ENCODE measurements at places on chromosomes 16 and 17.

- no peak for DNase-seq
These were observed 68.9 kb downstream of the JPH3 start for GRCh38 chr16:87671221-87671620.

- no peak for DNase-seq
These were observed 4.9 kb upstream of the RBL2 start for GRCh38 chr16:53429221-53429943.

- no peak for DNase-seq
These were observed 55.5 kb upstream of the ZC3H18 start for GRCh38 chr16:88514526-88515232.

- DNase-seq = no peak
These were observed 165.1 kb downstream of the ABCC12 start for GRCh38 chr16:47990676-47991075.

- no peak for DNase-seq
These were observed 2.8 kb downstream of the RAB40C start for GRCh38 chr16:592518-593306.

GRCh38 chr16:63037761-63038396 is 1001.6 kb upstream of the CDH8 start:
- DNase-seq = no peak

GRCh38 chr17:28716740-28717577 is 709 bp downstream of the RAB34 start:
- DNase-seq = no peak

DNA sequence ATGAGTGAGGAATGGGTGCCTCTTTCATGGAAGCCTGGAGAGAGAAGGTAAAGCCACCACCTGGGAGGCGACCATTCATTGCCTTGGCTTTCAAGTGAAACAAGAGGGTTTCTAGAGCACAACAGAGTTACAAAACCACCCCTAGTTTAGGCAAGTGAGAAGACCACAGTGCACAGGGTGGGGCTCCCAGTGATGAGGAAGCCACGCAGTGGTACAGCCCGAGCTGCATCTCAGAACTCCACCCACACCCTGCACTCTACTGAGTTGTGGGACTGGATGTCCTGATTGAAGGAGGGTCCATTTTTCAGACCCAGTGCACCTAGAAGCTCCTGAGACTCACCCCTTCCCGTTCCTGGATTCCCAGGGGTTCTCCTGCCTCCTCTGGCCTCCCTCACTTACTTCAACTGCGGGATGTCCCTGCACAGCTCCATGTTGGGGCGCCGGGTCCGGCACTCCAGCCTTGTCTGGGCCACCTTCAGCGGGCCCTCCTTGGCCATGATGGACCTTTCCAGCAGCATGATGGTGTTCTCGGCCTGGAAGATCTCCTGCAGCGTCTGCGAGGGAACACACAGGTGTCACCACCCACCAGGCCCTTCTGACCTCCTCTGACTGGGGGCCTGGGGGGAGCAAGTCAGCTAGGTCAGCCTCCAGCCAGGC is 55.1 kb upstream of the EMP2 start:
- no peak for DNase-seq

DNA sequence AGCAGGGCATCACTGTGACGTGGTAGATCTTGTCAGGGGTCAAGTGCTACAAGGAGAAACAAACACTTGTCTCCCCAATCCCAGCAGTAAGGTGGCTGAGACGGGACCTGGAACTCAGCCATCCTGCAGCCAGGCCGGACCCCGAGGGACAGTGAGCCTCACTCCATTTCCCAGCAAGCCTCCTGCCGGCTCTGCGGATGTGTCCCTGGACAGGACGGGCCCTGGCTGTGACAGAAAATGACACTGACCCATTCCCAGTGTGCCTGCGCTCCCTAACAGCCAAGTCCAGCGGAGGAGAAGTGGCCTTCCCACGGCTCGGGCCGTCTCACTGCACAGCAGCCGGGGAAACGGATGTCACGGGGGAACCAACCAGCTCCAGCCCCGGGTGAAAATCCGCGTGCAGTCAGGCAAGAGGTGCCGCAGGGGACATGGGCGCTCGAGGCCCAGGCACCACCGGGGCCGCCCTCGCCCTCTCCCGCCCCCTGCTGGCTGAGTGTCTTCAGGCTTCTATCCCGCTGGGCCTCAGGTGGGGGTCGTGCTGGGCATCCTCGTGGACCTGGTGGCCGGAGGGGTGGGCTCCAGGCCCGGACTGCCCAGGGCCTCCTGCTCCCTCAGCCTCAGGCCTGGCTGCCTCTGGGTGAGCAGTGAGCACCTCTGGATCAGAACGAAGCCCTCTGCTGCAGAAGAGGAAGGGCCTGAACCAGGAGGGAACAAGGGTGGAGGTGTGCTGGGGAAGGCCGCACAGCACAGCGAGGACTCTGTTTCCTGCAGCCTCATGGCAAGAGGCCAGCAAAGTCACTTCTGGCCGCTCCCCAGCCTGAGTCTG is 6.7 kb downstream of the HAGHL start:
- DNase-seq = no peak

DNA sequence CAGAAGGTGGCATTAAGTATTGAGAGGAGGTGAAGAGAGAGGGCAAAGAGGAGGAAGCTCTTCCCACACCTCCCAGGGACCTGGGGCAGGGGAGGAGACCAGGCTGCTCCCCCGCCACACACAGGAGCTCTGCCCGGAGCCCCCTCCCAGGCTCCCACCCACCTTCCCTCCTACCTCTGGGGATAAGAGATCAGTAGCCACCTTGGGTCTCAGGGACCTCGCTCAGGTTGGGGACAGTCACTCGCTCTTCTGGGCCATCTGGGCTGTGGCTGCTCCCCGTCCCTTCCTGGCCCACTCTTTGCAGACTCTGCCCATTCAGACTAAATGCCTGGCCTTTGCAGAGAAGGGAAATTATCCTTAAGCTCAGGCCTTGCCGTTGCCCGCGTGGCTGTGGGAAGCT is 14.9 kb upstream of the C16orf74 start:
- no peak for DNase-seq

DNA sequence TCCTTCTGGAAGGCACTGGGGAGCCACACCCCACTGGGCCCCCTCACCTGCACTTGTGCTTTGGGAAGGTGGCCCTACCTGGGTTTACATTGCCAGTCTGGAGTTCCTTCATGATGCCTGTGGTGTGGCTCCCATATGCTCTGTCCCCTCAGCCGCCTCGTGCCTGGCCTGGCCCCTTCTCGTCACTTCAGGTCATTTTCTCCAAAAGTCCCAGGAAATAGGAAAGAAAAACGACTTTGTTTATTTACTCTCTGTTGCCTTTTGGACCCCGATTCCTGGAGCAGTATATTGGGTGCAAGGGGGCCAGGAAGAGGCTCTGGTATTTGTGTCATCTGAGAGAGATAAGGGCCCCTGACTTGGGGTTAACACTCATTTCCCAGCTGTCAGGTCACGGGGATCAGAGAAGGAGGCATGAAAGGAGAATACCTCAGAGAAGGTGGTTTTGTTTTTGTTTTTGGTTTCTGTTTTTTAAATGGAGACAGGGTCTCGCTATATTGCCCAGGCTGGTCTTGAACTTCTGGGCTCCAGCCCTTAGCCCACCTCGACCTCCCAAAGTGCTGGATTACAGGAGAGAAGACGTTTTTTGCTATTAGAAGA is 4.7 kb downstream of the SOCS3 start:
- DNase-seq = peak; percentile 65

- DNase-seq = no peak
These were observed 4.6 kb upstream of the PIEZO1 start for GRCh38 chr16:88789594-88789993.

DNA sequence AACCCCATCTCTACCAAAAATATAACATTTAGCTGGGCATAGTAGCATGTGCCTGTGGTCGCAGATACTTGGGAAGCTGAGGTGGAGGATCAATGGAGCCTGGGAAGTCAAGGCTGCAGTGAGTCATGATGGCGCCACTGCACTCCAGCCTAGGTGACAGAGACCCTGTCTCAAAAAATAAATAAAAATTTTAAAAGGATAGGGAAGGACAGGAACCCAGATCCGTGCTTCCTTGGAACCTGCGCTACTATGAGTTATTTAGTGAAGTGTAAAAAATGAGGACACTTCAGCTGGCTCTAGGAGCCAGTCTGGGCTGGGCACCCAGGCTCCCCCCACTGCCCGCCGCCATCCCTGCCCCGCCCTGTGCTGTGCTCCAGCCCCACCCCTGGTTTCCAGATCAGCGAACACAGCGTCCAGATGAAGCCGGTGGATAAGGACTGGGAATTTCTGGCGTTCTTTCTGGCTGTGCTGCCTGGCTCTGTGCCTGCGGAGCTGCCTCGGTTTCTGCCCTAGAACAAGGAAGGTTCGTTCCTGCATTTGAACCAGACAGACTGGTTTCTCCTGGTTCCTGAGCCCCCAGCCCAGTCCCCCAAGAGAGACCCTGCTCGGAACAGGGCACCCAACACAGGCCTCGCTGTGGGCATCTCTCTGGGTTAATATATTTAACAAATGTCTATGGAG is 18.5 kb downstream of the PLLP start:
- DNase-seq = no peak

DNA sequence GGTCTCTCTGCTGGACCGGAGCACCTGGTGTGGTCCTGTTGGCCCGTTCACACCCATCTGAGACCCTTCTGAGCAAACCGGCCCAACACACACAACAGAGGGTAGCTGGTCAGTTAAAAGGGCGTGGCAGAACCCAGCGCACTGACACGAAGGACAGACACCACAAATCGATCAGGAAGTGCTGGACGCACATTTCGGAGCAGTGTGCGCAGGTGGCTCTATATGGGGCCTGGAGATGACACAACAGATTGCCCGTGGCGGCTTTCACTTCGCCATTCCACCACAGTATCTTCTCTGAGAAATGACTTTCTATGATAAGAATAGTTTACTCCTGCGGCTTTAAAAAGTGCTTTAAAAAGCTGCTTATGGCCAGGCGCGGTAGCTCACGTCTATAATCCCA is 12.5 kb downstream of the CCDC57 start:
- no peak for DNase-seq

GRCh38 chr17:77808686-77809425 is 149.6 kb upstream of the TNRC6C start:
- no peak for DNase-seq

DNA sequence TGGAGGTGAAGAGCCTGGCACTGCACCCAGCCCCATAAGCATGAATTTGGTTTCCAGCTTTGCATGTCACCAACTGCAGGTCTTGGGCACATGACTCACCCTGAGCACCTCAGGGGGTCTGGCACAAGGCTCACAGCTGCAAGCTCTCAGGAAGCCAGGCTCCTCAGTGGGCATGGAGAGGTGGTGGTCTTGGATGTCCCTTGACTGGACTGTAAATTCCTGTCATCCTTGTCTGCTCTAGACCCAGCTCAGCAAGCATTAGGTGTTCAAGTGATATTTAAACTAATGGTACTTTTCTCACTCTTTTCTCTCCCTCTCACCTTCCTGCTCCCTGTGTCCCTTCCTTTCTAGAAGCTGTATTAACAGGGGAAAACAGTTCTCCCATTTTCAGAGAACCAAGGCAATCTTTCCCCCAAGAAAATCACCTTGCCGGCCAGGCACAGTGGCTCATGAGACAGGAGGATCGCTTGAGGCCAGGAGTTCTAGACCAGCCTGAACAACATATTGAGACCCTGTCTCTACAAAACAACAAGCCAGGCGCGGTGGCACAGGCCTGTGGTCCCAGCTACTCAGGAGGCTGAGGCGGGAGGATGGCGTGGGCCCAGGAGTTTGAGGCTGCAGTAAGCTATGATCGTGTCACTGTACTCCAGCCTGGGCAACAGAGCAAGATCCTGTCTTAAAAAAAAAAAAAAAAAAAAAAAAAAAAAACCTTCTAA is 5.1 kb upstream of the KIFC3 start:
- no peak for DNase-seq

DNA sequence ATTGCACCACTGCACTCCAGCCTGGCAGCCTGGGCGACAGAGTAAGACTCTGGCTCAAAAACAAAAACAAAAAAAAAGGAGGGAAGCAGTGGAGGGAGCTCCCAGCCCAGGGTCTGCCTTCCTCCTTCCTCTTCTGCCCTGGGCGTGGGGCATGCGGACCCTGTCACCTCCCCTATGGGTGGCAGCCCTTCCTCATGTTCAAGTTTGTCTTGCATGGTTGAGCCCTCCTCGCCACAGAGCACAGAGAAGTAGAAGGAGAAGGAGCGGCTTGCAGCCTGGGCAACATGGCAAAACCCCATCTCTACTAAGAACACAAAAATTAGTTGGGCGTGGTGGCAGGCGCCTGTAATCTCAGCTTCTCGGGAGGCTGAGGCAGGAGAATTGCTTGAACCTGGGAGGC is 21.4 kb upstream of the TIMP2 start:
- no peak for DNase-seq

DNA sequence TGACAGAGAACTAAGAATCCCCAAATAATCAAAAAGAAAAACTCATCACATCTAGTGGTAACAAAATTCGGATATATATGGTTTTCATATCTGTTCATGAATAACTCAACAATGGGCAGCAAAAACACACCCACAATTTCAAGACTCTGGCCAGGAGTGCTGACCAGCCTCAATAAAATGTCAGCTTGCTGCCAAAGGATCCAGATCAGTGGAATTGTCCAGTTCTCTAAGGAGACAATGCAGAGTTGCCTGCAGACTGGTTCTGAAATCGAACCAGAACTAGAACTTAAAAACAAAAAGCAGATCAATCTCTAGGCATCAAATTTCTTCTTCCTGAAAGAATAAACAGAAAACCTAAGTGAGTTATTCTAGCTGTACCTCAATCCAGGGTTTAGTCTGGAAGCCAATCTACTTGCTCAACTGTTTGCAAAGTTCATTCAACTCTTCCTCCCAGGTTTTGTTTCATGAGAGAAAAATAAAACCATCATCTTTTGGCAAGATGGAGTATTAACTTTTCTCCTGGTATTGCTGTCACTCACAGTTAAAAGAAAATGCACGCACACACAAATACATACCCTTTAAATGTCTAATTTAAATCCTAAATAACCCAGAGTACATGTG is 61.0 kb downstream of the CFDP1 start:
- DNase-seq = no peak

- DNase-seq = no peak
These were observed 3.7 kb downstream of the VEZF1 start for GRCh38 chr17:57984261-57984890.

DNA sequence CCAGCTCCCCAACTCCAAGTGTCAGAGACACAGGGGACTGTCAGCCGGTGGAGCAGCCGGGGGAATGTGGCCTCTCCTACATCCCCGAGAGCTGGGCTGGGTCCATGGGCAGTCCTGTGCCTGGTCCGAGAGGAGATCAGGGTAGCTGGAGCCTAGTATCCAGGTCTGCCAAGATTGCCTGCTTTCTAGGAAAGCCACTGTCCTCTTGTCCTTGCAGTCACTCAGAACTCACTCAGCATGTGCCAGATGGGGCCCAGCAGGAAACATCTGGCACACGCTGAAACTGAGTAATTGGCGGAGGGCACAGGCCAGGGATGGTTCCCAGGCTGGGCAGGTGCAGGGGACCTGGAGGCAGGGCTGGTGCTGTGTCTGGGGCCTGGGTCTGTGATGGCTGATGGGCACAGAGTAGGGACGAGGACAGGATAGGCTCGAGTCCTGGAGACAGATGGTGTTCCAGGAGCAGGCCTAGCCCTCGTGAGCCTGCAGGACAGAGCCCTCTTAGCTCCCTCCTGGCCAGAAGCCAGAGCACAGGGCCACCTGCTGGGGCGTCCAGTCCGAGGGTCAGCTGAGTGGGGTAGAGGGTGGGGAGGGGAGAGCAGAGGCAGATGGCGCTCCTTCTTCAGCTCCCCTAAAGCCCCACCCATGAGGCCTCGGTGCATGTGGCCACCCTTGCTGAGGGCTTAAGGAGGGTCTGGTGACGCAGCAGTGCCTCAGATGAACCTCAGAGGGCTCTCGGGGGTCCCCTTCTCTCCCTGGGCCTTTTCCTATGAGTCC is 31.1 kb downstream of the ADCY7 start:
- DNase-seq = no peak
